ENCODE measurements at places on chromosomes 3 and 15. TPM values are rescaled to one million over a fixed set of nuclear protein-coding genes. Genes with fewer than 3 reads are reported as not detected.

Gene CA12
- 21.0 TPM for polyA plus RNA-seq

Gene PLSCR2
- polyA plus RNA-seq = 0.45 TPM

Gene ATP2B2
- not detected for polyA plus RNA-seq

Gene GPR149
- not detected for polyA plus RNA-seq

Gene TYRO3
- 4.4 TPM for polyA plus RNA-seq
